ENCODE measurements at places on chromosomes 4 and X. TPM values are rescaled to one million over a fixed set of nuclear protein-coding genes. Genes with fewer than 3 reads are reported as not detected.

Gene AKAP14
- not detected for total RNA-seq

Gene IGSF1
- total RNA-seq = not detected

Gene MAGEA12
- total RNA-seq = not detected

Gene SLC25A31
- not detected for total RNA-seq

Gene LDB2
- total RNA-seq = not detected

Gene POF1B
- total RNA-seq = 0.85 TPM

Gene MFAP3L
- 47.0 TPM for total RNA-seq

Gene ADAMTS3
- total RNA-seq = not detected

Gene S100P
- 3.8 TPM for total RNA-seq

Gene COL4A6
- total RNA-seq = not detected

Gene LUZP4
- total RNA-seq = not detected

Gene EVC2
- total RNA-seq = 3.6 TPM

Gene MND1
- total RNA-seq = not detected

Gene LAP3
- 63.5 TPM for total RNA-seq

Gene GDI1
- total RNA-seq = 189 TPM

Gene UGT2B17
- total RNA-seq = not detected

Gene SLC4A4
- total RNA-seq = 0.52 TPM

Gene PTTG2
- total RNA-seq = 1.5 TPM

Gene ARHGEF9
- 15.2 TPM for total RNA-seq

Gene BGN
- total RNA-seq = not detected

Gene PROM1
- total RNA-seq = not detected

Gene TLR3
- total RNA-seq = 0.55 TPM

Gene AKAP4
- total RNA-seq = not detected
